ENCODE measurements at places on chromosomes 4 and X.

- DNase-seq = no peak
Measured at GRCh38 chr4:118917582-118917981, 28.9 kb downstream of the SYNPO2 start.

- no peak for DNase-seq
Measured at GRCh38 chrX:13565511-13565910, 3.9 kb upstream of the EGFL6 start.

GRCh38 chr4:14217401-14217800 lies 589.9 kb upstream of the BOD1L1 start:
- no peak for DNase-seq

DNA sequence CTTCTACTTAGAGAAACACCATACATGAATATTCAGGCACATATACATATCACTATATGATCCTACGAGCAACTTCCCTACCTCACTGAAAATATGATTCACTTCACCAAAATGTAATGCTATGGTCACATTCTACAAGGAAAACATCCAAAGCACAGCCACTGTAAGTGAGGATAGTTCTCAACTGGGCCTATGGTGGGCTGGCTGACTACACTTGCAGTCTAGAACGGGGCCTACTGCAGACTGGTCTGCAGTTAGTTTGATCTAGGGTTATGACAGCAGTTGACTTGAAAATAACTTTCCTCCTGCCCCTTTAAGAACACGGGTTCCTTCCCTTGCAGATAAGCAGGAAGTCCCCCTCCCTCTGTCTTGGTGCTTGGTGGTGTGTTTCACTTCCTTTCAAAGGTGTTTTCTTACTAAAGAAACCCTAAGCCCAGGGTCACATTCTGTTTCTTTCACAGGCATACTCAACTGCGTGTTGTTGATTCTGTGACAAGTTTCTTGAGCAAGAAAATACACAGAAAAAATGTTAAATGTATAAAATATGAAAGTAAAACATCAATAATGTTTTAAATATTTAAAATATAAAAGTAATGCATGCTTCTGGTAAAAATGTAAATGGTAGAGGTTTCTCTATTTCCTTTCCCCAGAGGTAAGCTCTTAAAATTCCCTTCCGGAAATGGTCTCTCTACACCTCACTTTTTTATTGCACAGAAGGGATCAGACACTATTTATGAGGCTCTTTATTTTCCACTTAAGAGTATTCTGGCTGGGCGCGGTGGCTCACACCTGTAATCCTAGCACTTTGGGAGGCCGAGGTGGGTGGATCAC lies 18.0 kb upstream of the TMSB4X start:
- no peak for DNase-seq

- no peak for DNase-seq
Measured at GRCh38 chrX:35076061-35076460, 133.5 kb downstream of the FAM47B start.

GRCh38 chr4:159159611-159160010 lies 56.7 kb downstream of the RAPGEF2 start:
- no peak for DNase-seq

DNA sequence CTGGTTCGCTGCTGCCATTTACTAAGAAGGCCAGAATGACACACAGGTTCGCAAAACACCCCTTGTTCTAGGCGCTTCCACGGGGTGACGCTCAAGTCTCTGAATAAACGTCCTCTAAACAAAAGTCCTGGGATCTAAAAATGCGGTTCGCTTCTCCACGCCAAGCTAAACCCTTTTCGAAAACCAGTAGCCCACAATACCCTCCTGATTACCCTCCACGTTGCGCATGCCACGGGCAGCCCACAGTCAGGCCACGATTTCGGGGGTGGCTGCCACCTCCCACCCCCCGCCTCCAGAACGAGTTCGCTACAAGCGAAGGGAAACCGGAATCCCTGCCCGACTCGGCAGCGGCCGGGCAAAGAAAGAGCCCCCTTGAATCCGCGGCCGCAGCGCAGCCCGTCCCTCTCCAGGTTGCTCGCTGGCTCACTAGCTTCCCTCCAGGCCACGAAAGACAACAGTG lies 423 bp downstream of the RPL39 start:
- peak; percentile 50 for DNase-seq

DNA sequence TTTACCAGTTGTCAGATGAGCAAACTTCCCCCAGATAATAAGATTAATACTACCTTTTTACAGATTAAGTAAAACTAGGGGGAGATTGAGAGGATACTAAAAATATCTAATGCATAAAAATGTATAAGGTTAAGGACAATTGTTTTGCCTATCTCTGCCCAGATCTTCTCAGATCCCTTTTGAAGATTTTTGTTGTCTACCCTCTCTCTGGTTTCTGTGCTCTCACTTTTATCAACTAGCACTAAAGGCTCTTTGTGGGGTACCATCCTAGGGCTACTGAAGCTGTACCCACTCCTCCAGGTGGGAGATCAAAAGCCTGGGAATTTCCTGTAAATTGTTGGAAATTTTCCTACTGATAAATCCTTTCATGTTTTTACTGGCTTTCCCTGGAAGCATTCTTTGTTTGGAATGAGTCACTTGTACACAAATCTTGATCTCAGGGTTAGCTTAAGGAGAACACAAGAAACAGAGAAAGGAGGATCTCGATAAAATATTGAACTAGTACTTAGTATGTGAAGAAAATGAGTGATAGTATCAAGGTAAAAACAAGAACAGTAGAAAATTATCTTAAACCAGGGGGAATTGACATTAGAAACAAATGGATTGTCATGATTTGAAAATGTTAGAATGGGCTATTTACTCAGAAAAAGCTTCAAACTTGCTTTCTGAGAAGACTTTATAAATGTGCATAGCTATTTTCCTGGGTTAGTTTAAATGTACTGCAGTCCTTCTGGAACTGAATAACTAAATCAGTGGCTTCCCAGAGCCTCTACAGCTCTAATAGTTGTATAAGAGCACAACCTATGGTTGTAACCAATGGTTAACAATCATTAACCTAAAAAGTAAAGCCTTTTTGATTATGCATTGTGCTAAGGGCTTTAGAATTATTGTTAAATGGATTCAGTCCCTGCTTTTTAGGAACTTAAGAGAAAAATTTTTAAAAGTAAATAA lies 679.9 kb upstream of the MAGEB2 start:
- no peak for DNase-seq

GRCh38 chr4:151267104-151267503 lies 9.9 kb upstream of the PRSS48 start:
- no peak for DNase-seq

- DNase-seq = no peak
Measured at GRCh38 chrX:76279007-76279406, 106.1 kb downstream of the PBDC1 start.

DNA sequence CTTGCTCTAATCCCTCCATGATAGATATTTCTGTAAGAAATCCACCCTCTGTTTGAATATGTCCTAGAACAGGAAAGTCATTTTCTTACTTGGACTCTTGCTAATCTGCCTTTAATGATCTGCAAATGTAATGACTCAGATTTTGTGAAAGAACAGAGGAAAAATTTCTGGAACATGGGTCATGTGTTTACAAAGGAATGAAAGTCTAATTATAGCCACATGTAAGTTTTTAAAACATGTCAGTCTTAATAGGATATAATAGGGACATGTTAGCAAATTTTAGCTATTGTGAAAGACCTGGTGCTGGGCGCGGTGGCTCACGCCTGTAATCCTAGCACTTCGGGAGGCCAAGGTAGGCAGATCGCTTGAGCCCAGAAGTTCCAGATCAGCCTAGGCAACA lies 47.6 kb downstream of the GRK4 start:
- DNase-seq = no peak

DNA sequence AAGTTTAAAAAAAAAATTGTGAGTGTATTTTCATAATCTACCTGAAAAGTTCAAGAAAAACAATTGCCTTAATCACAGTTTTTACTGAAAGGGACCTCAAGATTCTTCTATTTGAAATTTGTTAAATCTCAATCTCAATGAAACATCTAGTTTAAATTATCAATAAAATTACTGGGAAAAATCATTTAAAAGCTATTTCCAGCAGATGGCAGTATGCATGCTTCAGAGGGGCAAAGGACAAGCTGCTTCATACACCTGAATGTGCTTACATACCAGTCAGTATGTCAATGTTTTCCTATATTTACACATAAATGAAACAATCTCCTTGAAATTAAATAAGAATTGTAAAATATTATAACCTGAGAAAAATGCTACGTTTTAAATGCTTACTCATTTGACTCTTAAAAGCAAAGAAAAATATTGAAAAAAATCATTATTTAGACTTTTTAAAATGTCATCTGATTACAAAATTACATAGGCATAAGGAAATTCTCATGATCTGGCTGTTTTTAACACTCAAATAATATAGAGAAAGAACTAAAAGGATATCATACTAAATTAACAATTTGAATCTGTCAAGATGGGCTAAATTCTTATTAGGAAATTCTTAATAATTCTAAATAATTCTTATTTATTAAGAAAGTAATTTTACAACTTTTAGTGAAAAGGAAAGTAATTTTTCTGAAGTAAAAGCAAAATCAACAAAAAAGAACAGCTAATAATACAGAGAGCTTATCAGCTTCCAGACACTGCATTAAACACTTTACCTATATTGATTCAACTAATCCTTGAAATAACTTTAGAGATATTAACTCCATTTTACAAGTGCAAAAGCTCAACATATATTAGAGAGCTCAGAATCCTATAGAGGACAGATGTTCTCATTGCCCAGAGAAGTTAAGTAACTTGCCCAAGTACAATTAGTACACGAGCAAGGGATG lies 242.1 kb downstream of the ADAMTS3 start:
- no peak for DNase-seq

GRCh38 chrX:14899607-14900006 lies 26.4 kb downstream of the MOSPD2 start:
- no peak for DNase-seq

GRCh38 chrX:35622601-35623000 lies 175.5 kb upstream of the MAGEB16 start:
- no peak for DNase-seq

- no peak for DNase-seq
Measured at GRCh38 chr4:37865450-37865849, 25.4 kb upstream of the TBC1D1 start.

DNA sequence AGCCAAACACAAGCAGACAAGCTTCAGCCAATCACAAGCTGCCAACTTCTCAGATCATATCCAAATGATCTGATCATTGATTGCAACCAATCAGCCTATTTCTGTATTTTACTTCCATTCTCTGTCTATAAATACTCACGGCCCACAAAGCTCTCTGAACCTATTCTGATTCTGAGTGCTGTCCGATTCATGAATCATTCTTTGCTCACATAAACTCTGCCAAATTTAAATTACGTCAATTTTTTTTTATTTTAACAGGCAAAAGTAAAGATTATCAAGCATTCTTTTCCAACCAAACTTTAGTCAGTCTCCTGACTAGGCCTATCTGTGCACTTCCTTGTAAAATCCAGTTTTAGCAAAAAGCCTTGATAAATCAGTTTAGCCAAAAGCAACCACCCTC lies 1.8 kb upstream of the TCEANC start:
- no peak for DNase-seq

Data from NCI-H187 (cell line).